ENCODE measurements at places on chromosomes 16 and 17. TPM values are rescaled to one million over a fixed set of nuclear protein-coding genes. Genes with fewer than 3 reads are reported as not detected.

The SDK2 gene
- polyA plus RNA-seq = 14.4 TPM

The KRTAP9-2 gene
- polyA plus RNA-seq = not detected

The TBC1D3I gene
- 0.68 TPM for polyA plus RNA-seq

The HOXB13 gene
- polyA plus RNA-seq = not detected

The ORC6 gene
- 19.2 TPM for polyA plus RNA-seq

The HSD11B2 gene
- 5.7 TPM for polyA plus RNA-seq

The QPRT gene
- polyA plus RNA-seq = 40.3 TPM

The USP22 gene
- polyA plus RNA-seq = 331 TPM

The LGALS9C gene
- polyA plus RNA-seq = not detected

The TMIGD1 gene
- polyA plus RNA-seq = not detected

The TMEM238L gene
- not detected for polyA plus RNA-seq

The ZNF750 gene
- polyA plus RNA-seq = 0.11 TPM

The TNFRSF13B gene
- not detected for polyA plus RNA-seq

The MARCHF10 gene
- polyA plus RNA-seq = 2.8 TPM

The IFI35 gene
- 9.2 TPM for polyA plus RNA-seq

The MT1H gene
- polyA plus RNA-seq = not detected

The PSME3 gene
- 96.6 TPM for polyA plus RNA-seq

The KRT222 gene
- polyA plus RNA-seq = 22.0 TPM

The SYT17 gene
- 46.1 TPM for polyA plus RNA-seq

The CLCN7 gene
- polyA plus RNA-seq = 65.7 TPM

The DECR2 gene
- 24.6 TPM for polyA plus RNA-seq

The KRTAP3-1 gene
- polyA plus RNA-seq = not detected

The GRIN2A gene
- 16.1 TPM for polyA plus RNA-seq

The CACNG3 gene
- polyA plus RNA-seq = 21.1 TPM

The EXOC3L1 gene
- 5.4 TPM for polyA plus RNA-seq

The RAPGEFL1 gene
- 53.0 TPM for polyA plus RNA-seq

The RUSF1 gene
- 76.9 TPM for polyA plus RNA-seq

The PIRT gene
- 10.5 TPM for polyA plus RNA-seq

The ABCC11 gene
- polyA plus RNA-seq = 0.71 TPM

The TBC1D3H gene
- polyA plus RNA-seq = not detected

The DPEP3 gene
- polyA plus RNA-seq = 0.12 TPM

The WNK4 gene
- polyA plus RNA-seq = 1.9 TPM
